HS-5 (cell line): ENCODE measurements at places on chromosomes 11 and 22.
A peak's percentile ranks its signal among the peaks of the same experiment; 100 is the strongest.

- no peak for DNase-seq
Observed at GRCh38 chr11:123773026-123773425, 18.7 kb upstream of the OR6X1 start.

DNA sequence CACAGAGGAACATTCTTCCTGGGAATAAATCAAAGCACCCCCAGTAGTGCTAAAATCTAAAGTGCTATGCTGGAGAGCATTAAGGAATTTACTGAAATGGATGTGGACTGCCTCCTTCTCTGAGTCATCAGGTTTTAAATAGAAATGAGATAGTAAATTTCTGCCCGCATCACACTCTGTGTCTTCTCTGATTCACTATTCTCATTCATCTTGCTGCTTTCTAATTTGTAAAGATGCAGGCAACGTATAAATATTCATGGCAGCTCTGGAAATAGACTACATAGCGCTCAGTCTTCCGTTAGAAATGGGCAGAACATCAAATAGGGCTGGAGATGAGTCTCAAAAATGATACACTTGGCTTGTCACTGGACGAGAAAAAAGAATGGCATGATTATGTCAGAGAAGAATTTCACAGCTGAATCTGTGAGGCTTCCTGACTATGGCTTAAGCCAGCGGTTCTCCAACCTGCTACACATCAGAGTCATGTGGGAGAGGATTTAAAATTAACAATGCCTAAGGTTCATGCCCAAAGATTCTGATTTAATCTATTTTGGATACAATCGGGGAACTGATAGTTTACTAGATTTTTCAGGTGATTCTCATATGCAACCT is 178.2 kb downstream of the LRRC4C start:
- no peak for DNase-seq

GRCh38 chr11:26947379-26947844 is 46.5 kb upstream of the FIBIN start:
- peak; percentile 99 for DNase-seq

DNA sequence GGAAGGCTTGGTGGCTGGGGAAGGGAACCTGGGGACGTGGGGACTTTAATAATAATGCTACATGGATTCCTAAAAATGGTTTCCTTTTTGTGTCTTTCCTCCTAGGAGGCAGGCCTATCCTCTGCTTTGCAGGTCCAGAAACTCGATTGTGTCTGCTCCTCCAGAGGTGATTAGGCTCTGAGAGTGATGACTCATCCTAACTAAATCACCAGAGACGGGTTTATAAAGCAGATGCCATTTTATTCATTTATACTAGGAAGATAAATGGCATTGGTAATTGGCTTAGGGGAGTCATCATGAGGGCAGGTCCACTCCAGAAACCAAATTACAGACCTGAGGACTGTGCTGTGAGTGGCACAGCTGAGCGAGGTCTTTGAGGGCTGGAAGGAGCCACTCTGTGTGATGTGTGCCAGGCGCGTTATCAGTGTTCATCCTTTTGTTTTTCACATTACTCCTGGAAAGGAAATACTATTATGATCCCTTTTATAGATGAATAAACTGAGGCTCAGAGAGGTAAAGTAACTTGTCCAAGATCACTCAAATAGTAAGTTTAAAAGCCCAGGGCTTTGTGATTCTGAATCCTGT is 7.1 kb downstream of the NLRX1 start:
- no peak for DNase-seq

DNA sequence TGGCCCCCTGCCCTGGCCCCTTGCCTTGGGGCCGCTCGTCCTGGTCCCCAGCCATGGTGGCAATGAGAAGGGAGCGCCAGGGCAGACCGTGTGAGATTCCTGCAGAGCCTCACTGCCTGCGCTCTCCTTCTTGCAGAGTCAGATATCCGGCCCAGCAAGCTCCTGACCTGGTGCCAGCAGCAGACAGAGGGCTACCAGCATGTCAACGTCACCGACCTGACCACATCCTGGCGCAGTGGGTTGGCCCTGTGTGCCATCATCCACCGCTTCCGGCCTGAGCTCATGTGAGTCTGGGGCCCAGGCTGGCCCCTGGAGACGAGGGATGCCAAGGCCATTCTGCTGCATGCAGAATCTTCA is 114.1 kb downstream of the MICAL2 start:
- no peak for DNase-seq

DNA sequence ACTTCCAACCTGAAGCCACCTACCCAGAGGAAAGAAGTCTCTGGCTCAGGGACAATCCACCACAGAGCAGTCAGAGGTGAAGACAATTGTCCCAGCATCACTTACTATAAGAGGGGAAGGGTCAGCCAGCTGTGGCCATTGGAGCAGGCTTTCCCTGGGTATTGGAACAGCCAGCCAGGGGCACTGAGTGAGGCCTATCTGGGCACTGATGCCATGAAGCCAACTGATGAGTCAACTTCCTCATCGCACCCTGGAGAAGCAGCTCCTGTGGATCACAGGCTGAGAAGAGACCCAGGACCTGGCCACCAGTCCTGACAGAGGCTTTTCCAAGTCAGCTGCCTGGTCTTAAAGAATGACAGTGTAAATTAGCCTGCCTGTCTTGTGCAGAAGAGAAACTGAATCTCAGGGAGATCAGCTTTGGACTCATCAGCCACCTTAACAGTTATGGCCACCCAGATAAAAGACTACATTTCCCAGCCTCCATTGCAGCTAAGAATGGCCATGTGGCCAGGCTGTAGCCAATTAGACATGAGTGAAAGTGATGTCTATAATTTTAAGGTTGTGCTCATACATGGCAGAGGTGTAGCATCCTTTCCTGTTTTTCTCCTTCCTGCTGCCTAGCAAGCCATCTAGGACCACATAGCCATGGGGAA is 19.0 kb downstream of the CHST1 start:
- no peak for DNase-seq

DNA sequence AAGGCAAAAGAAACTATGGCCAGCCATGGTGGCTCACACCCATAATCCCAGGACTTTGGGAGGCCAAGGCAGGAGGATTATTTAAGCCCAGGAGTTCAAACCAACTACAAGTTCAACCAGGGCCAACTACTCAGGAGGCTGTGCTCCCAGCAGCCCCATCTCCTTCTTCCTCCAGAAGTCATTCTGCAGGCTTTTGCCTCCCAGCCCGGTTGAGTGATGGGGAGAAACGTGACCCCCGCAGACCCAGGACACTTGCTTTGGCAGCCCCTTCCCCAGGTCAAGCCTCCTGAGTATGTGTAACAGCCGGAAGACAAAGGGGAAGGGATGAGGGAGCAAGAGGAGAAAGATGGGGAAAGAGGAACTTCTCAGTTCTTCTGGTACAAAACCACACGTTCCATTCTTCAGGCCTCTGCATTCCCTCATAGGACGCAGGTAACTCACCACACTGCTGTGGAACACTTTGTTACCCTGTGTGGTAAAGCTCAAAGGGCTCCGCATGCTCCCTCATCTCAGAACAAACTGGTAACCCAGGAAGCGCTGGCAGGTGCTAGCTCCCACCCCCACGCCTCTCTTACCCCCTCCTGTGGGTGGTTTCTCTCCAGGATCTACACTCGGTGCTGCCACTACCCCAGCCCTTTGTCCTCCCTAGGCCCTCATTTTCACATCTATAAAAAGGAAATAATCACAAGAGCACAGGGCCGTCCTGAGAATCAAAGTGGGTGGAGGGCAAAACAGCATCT is 4.0 kb downstream of the SULT4A1 start:
- no peak for DNase-seq

GRCh38 chr22:33829546-33830280 is 90.6 kb downstream of the LARGE1 start:
- no peak for DNase-seq

DNA sequence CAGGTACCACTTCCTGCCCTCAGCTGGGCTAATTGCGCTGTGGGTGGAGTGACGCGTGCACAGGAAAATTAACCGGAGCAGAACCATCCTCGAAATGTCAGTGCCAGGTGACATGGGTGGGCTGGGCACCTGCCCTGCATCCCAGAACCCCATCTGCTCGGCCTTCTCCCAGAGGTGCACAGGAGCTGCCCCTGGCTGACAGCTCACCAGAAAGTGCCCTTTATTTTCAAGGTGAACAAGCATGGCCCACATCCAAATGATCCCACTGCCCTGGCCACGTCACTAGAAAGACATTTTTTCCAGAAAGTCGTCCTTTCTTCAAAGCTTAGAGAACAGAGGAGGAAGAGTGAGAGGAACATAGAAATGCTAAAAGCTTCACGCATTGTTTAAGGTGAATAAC is 4.1 kb upstream of the ELFN2 start:
- no peak for DNase-seq

DNA sequence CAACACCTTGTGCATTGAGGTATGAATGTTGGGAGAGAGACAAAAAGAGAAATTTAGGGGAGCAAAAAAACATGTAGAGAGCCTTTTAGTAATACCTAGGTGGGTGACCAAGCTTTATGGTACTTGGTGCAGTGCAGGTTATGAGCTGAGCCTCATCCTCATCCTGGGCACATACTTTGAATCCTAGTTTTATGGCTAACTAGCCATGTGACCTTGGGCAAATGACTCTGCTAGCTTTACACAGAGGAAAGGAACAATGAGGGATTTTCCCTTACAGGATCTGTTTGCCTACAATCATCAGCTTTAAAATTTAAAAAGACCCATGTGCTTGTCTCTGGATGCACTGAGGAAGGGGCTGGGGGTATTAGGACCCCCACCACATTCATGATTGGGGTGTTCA is 187.8 kb upstream of the ISX start:
- no peak for DNase-seq

- no peak for DNase-seq
Observed at GRCh38 chr11:126731576-126732142, 268.9 kb downstream of the KIRREL3 start.

GRCh38 chr11:75498556-75499255 is 27.0 kb downstream of the GDPD5 start:
- DNase-seq, result peak; percentile 16

DNA sequence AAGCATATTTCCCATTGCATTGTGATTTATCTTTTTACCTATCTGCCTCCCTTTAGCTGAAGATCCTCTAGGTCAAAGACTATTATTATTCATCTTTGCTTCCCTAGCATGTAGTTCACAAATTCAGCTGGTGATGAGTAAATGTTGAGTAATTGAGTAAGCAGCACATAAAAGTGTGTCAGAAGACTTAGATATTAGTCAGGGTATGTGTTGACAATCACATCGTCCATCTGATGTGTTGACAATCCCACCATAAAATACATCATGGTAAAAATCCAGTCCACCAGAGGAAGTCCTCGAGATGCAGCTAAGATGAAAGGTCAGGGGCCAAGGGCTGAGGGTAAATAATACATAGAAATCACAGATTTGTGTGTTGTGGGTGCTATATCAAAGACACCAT is 22.9 kb upstream of the ABTB2 start:
- peak; percentile 84 for DNase-seq

DNA sequence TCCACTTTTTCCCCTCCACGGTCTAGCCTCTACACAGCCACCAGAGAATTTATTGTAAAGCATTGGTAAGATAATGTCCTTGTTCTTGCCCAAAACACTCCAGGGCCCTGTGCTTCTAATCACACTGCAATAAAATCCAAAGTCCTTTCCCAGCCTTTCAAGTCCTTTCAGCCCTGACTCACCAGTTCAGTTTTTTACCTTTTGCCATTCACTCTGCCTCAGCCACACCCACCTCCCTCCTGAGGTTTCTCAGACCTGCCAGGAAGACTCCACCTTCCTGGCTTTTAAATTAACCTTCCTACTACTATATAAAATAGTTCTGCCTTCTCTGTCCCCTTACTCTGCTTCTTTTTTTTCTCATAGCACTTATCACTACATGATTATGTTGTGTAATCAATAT is 91.0 kb upstream of the ARHGAP32 start:
- no peak for DNase-seq

GRCh38 chr11:11980200-11980599 is 28.2 kb downstream of the DKK3 start:
- DNase-seq, result no peak

- DNase-seq, result no peak
Observed at GRCh38 chr11:127149410-127149809, 148.8 kb upstream of the KIRREL3 start.

- DNase-seq, result no peak
Observed at GRCh38 chr11:125873881-125874555, 13.4 kb upstream of the HYLS1 start.

- no peak for DNase-seq
Observed at GRCh38 chr11:66287889-66288670, 863 bp downstream of the YIF1A start.

DNA sequence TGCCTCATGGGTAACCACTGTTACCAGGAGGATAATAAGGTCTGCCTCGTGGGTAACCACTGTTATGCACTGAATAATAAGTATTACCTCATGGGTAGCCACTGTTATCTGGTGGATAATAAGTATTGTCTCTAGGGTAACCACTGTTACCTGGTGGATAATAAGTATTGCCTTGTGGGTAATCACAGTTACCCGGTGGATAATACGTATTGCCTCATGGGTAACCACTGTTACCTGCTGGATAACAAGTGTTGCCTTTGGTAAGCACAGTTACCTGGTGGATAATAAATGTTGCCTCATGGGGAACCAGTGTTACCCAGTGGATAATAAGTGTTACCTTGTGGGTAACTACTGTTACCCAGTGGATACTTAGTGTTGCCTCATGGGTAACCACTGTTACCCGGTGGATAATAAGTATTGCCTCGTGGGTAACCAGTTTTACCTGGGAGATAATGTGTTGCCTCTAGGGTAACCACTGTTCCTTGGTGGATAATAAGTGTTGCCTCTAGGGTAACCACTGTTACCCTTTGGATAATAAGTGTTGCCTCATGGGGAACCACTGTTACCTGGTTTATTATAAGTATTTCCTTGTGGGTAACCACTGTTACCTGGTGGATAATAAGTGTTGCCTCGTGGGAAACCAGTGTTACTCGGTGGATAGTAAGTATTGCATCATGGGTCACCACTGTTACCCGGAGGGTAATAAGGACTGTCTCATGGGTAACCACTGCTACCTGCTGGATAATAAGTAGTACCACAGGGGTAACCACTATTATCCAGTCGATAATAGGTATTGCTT is 10.6 kb upstream of the NXPE4 start:
- DNase-seq, result no peak

GRCh38 chr11:114307524-114308203 is 11.5 kb downstream of the NNMT start:
- DNase-seq, result peak; percentile 62

GRCh38 chr11:69810289-69811118 is 8.7 kb downstream of the FGF3 start:
- no peak for DNase-seq
